ENCODE measurements at places on chromosomes 1 and 21. TPM values are rescaled to one million over a fixed set of nuclear protein-coding genes. Genes with fewer than 3 reads are reported as not detected.

DNA sequence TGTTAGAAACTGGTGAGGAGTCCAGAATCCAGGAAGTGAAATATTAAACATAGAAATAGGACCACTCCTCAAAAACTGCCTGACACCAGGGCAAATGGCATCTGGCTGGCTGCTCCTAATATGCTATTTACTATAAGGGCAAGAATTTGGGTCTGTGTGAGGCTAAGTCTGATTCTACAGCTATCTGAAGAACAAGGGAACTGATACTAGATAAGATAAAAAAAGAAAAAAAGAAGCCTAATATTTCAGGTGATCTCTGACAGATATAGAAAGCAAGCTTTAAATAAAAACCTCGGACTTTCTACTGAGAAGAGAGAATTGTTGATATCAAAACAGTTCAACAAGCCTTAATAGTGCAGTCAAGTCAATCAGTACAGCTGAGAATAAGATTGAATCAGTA lies 42.1 kb upstream of the VAV3 start:
- H3K27ac ChIP-seq: peak overlapping the region; percentile 9
- no peak overlapping the region for H3K4me3 ChIP-seq
- peaks cover 39% of the 10 kb centered on the region for H3K4me1 ChIP-seq

The TP73 gene
- total RNA-seq: 2.1 TPM

DNA sequence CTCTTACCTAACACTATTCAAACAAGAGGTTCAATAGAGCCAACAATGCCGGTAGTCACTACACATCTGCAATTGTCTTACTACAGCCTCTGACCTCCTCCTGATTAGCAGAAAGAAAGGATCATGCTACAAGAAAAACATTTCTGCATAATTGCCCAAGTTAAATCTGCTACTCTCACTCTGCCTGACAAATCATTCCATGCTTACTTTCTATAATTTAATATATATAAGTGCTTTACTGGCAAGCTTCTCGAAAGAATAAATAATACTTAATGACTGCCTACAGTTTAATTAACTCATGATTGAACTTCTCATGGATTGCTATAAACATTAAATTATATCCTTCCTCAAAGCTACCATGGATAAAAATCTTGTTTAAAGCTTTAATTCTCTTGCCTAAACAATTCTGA lies 156.0 kb downstream of the SLC45A1 start:
- no peak overlapping the region for H3K27ac ChIP-seq
- no peaks in the 10 kb centered on the region for H3K27me3 ChIP-seq
- no peak overlapping the region for H3K4me3 ChIP-seq
- H3K36me3 ChIP-seq: peaks cover 14% of the 10 kb centered on the region
- H3K4me1 ChIP-seq: peaks cover 44% of the 10 kb centered on the region
- no peak for DNase-seq

DNA sequence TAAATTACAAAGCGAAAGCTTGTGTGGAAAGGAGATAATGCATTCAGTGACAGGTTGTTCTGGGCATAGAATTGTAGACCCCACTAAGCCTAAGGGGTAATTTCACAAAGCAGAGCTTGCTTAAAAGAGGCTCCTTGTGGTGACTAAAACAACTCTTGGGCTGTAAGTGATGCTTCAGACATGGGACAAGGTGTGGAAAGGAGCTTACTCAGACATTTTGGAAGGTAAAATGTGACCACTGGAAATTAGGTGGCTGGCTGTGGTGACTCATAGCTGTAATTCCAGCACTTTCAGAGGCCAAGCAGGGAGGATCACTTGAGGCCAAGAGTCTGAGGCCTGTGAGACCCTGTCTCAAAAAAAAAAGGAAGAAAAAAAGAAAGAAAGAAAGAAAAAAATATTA lies 51.1 kb upstream of the LRRC8C start:
- no peak for DNase-seq
- peaks cover 11% of the 10 kb centered on the region for H3K4me1 ChIP-seq
- no peak overlapping the region for H3K4me3 ChIP-seq
- peaks cover 57% of the 10 kb centered on the region for H3K36me3 ChIP-seq
- no peaks in the 10 kb centered on the region for H3K27me3 ChIP-seq
- no peak overlapping the region for H3K27ac ChIP-seq

Measured in activated B cell treated with CpG ODN at 0.5 μM for 24 hours (primary cell).